ENCODE measurements at places on chromosomes 6 and 20.

DNA sequence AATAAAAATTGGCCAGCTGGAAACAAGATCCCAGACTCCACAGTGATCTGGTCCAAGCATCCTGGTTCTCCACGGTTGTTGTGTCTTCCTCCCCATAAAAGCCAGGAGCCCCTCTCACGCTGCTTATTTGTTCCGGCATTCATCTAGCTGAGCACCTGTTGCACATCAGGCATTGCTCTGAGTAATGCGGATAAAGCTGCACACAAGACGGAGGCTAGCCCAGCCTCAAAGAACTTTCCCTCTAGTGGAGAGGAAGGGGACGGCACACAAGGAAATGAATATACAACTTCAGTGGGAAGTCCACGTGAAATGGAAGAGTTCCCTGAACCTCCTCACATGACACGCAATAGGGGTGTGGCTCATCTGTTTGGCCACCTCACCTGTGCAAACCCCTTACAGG lies 30.3 kb upstream of the NXT1 start:
- DNase-seq, result no peak

DNA sequence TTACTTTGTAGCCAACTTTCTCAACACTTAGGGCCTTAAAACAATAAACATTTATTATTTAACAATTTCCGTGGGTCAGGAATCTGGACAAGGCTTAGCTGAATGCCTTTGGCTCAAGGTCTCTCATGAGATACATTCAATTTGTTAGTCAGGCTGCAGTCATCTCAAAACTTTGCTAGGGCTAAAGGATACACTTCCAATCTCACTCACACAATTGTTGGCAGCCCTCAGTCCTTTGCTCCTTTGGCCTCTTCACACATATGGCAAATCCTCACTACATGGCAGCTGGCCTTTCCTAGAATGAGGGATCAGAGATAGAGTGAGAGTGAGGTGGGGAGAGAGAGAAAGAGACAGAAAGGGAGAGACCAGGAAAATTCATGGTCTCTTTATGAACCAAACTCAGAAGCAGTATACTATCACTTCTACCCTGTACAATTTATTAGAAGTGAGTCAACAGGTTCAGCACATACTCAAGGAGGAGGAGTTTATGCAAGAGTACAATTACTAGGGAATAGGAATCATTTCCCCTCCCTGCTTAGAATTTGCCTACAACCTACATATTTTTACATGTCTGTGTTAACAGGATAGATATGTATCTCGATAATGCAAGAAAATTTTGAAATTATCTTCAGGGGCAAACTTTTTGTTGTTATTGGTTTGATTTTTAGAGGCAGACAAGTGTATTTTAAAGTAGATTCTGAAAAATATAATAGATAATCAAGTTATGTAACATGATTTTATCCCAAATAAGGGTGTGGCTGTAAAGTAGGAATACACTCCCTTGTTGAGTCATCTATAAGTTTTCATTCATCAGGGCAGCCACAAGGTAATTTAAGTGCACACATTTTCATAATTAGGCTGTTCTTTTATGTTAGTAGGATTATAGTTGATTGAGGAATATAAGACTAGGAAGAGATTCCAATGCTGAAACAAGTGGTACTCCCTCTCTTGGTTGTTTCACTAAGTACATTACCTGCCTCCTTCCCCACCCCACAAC lies 85.9 kb upstream of the HMGCLL1 start:
- DNase-seq, result no peak

GRCh38 chr20:52945862-52946522 lies 26.2 kb upstream of the TSHZ2 start:
- DNase-seq, result no peak

GRCh38 chr6:61909486-61909885 lies 376.5 kb downstream of the KHDRBS2 start:
- DNase-seq, result no peak

GRCh38 chr6:25660512-25660911 lies 8.5 kb downstream of the SCGN start:
- no peak for DNase-seq

DNA sequence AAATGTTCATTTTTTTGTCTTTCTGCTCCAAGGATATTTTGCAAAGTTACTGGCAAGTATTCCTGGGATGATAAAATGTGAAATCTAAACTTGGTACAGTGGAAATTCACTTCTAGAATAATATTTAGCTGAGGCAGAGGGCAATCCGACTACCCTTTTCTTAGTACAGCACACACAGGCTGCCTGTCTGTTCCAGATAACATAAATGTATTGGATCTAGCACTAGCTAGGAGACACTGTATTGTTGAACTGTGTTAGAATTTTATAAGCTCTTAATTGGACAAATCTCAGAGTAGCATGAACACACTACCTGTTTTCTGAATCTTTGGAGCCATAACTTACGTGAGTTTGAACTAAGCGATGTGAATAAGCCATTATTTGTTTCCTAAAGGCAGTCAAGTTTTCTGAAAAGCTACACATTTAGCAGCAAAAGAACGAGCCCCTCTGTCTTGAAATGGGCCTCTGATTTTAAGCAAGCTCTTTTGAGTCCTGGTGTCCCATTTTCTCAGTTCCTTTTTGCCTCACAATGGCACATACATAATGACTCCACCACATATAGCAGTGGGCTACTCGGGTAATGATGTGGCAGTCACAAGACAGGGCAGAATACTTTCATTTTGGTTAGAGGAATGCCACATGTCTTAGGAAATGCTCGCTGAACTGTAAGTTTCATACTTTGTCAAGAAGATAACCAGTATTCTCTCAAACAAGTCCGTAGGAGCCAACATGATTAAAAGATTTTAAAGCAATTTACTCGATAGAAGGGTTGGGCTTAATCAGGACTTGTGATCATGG lies 116.5 kb upstream of the ESR1 start:
- no peak for DNase-seq

DNA sequence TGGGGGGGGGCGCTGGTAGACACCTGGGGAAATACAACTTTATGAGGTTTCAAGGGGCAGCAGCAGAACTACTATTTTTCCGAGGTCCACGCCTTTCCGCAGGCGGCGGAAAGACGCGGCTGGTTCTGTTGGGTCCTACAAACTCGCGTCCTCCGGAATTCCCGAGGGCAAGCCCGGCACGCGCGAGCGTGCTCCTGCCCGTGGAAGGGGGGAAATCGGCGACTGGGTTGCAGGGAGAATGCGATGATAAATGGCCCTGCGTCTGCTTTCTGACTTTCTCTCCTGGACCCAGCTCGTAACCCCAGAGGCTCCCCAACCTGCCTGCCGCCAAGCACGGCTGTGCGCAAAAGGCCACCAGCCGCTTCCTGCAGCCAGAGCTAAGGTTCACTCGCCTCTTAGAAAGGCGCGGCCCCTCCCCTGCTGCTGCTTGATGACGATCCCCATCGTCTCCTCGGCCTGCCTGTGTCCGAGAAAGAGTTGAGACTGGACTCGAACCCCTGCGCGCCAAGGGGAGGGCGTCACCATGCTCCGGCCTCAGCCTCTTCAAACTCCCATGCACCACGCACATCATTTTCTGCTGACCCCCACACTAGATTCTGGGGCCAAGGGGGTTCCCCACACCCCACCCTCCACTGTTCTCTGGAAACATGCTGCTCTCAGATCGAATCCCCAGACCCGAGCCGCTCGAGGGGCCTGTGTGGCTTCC lies 6.7 kb downstream of the FOXA2 start:
- DNase-seq, result peak; percentile 88

DNA sequence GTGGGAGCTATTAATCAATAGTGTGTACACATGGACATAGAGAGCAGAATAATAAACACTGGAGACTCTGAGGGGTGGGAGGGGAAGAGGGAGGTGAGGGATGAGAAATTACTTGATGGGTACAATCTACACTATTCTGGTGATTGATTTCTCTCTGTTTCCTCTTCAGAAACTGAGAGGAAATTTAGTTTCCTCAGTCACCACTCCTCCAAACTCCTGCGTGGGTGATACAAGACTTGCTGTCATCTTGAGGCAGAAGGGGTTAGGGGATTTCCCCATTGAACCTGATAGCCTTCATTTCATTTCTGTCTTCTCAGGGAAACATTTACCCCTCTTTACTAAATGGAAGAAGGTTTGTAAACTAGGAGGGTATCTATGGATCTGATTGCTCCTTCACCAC lies 84.3 kb upstream of the ESR1 start:
- DNase-seq, result no peak

DNA sequence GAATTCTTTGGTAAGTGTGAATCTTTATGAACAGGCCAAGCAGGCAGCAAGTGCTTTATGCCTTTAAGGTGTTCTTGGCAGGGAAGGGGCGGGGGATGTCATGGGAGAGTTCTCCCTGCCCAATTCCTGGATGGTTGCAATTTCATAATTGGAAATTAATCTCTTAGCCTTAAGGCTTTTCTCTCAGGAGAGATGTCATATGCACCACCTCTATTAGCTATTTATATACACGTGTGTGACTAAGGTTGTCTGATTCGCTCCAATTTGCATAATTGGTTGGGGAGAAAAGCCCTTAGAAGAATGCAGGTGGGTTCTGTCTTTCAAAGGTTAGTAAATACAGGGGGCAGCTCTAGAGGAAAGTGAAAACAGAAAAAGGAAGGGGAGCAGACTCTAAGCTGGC lies 5.2 kb upstream of the ENPP5 start:
- DNase-seq, result no peak

GRCh38 chr20:23115822-23116221 lies 29.7 kb upstream of the CD93 start:
- DNase-seq, result no peak

DNA sequence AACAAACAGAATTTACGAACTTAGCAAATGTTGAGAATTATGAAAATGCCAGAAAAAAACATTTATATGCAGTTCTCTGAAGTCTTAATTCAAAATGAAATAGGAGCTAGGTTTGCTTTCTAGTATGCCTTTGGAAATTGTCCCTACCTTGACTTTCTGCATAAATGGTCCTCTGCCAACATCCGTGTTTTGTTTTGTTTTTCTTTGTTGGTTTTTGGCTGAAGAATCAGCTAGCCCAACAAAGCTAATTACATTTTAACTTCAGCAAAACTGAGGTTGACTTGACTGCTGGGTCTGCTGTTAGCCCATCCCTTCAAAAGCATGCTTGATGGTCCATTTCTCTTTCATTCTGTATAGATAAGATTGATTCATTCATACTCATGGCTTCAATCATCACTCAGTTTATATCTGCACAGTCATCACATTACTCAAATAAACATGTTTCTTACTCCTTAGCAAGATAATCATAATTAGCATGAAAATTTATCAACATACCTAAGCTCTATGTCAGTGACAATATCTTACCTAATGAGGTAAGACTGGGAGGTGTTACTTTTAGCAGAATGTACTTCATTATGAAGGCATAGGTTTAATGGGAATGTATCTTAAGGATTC lies 76.4 kb downstream of the ADGRB3 start:
- DNase-seq, result no peak

- DNase-seq, result no peak
Measured at GRCh38 chr20:48905297-48905647, 16.2 kb upstream of the ARFGEF2 start.

DNA sequence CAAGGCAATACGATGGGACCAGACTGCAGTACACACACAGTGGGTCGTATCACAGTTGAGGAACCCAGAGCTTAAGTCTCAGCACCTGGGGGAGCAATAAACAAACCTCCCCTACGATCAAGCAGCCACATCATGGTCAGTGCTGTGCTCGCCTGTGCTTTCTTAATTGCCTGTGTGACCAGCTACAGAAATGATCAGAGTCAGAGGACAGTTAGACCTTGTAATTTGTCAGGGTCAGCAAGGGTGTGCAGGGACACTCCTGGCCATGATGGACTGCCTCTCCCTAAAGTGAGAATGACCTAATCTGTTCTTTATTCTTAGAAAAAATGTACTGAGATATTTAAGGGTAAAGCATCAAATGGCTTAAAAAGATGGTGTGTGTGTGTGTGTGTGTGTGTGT lies 78.4 kb downstream of the OPRM1 start:
- no peak for DNase-seq

GRCh38 chr6:115601509-115601908 lies 459.2 kb downstream of the FRK start:
- DNase-seq, result no peak

GRCh38 chr6:44072959-44073611 lies 54.2 kb downstream of the MRPL14 start:
- DNase-seq, result peak; percentile 92

- DNase-seq, result no peak
Measured at GRCh38 chr6:132972971-132973370, 158.6 kb downstream of the RPS12 start.

GRCh38 chr20:58452667-58453255 lies 62.4 kb downstream of the APCDD1L start:
- peak; percentile 70 for DNase-seq

GRCh38 chr20:19737025-19737424 lies 21.0 kb upstream of the RIN2 start:
- DNase-seq, result no peak

DNA sequence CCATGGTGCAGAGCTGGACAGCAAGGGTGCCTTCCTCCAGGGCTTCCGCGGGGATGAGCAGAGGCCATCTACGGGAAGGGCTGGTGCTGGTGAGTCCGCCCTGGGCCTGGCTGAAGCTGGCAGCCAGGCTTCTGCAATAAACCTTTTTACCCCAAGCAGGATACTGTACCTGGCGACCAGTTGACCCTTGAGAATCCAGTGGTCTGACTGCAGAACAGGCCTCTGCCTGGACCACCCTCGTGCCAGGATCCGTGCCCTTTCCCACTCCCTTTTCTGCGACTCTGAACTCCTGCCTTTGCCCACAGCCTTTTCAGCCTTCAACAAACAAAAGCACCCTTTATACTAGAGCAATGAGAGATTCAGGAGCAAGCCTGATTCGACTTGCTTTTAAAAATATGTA lies 18.9 kb downstream of the CDH26 start:
- DNase-seq, result no peak

- peak; percentile 58 for DNase-seq
Measured at GRCh38 chr6:163460307-163460782, 45.8 kb downstream of the QKI start.

- peak; percentile 72 for DNase-seq
Measured at GRCh38 chr20:37902504-37903313, at the start of gene VSTM2L. TSS of gene VSTM2L (plus strand) at chr20:37903127. CDS start at chr20:37903351, 224 bp downstream.

GRCh38 chr6:141088171-141088570 lies 1044.6 kb upstream of the GJE1 start:
- DNase-seq, result no peak

GRCh38 chr6:39543950-39544349 lies 181.3 kb downstream of the KIF6 start:
- DNase-seq, result no peak

DNA sequence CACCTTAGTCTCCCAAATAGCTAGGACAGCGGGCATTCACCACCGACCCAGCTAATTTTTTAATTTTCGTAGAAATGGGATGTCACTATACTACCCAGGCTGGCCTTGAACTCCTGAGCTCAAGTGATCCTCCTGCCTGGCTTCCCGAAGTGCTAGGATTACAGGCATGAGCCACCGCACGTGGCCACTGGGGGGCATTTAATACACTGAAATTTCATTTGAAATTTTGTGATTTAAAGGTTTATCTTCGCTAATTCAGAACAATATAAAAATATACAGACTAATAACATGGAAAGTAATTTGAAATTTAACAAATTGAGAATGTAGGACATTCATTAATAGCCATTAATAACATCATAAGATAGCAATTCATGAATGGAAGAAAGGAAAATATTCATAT lies 20.5 kb upstream of the TBC1D32 start:
- DNase-seq, result peak; percentile 54
